ENCODE measurements at places on chromosomes 7 and 10. TPM values are rescaled to one million over a fixed set of nuclear protein-coding genes. Genes with fewer than 3 reads are reported as not detected.

The HOXA2 gene
- total RNA-seq: not detected

The CPN1 gene
- total RNA-seq: not detected

The CYP2C19 gene
- total RNA-seq: not detected

The ADCYAP1R1 gene
- 2.1 TPM for total RNA-seq

The IQUB gene
- total RNA-seq: 0.55 TPM

The APBB1IP gene
- 5.3 TPM for total RNA-seq

The CALML3 gene
- not detected for total RNA-seq

The SEC61G gene
- total RNA-seq: 91.1 TPM

The VIPR2 gene
- total RNA-seq: 23.2 TPM

The SSC4D gene
- 0.97 TPM for total RNA-seq

GRCh38 chr10:126713594-126713993 lies 43.1 kb upstream of the C10orf90 start:
- no peak for DNase-seq

GRCh38 chr7:66734006-66734405 lies 6.5 kb upstream of the RABGEF1 start:
- no peak for DNase-seq

DNA sequence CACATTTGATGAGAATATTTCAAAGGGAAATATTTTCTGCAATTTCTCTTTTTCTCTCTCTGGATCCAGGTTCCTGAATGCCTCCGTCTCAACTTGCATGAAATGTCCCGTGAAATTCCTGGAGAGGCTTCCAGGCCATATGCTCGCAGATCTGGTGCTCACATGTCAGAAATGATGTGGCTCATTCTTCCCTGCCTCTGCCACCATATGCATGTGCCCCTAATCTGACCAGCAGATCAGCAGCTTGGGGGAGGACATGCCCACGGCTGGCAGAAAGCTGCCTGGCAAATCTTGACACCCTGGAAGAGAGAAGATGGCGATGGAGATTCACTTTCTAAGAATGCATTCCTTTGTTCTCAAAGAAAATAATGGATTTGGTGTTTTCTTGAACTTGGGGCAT lies 490.7 kb downstream of the RPS24 start:
- no peak for DNase-seq

- no peak for DNase-seq
Measured at GRCh38 chr10:1293636-1294435, 237.7 kb downstream of the WDR37 start.

- no peak for DNase-seq
Measured at GRCh38 chr7:84113286-84113685, 81.3 kb downstream of the SEMA3A start.

GRCh38 chr10:5453749-5454489 lies 41.6 kb downstream of the NET1 start:
- no peak for DNase-seq

GRCh38 chr10:107847620-107848019 lies 683.1 kb upstream of the SORCS1 start:
- no peak for DNase-seq

GRCh38 chr10:3000048-3000447 lies 67.3 kb upstream of the PFKP start:
- no peak for DNase-seq

- DNase-seq: no peak
Measured at GRCh38 chr10:4426866-4427265, 399.1 kb upstream of the AKR1E2 start.

DNA sequence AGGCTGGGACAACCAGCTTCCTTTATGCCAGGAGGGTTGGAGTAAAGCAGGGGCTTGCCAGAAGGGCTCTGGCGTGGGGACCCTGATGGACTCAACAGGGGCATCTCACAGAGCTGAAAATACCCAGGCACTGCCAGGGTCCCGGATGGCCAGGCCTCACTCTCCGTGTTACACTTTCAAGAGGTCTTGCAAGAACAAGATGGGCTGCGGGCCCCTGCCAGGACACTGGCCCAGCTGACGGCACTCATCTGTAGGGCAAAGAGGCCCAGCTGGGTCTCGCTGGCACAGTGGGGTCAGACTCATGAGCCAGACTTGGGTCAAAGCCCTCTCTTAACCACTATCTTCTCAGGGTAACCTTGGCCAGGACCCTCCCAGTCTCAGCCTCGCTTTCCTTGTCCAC lies 90.9 kb downstream of the FAM53B start:
- DNase-seq: no peak

GRCh38 chr10:10330418-10330817 lies 687.3 kb upstream of the CELF2 start:
- DNase-seq: no peak

DNA sequence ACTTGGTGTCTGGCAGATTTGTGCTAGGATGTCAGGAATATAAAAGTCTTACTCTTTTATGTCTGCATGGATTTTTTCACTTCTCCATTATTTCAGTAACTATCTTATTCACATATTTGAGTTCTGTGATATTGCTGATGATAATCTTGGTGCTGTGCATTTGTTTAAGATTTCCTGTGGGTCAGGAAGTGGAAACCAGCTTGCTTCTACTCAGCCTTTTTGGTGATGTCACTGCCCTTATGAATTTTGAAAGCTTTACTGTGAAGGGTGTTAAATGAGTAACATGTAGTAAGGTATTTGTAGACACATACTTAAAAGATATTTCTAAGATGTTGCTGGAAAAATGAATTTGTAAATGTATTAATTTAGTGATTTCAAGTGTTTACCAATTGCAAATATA lies 69.5 kb upstream of the VOPP1 start:
- DNase-seq: no peak

- DNase-seq: no peak
Measured at GRCh38 chr7:88377434-88377833, 70.7 kb upstream of the STEAP4 start.

GRCh38 chr10:82266438-82266837 lies 391.4 kb downstream of the NRG3 start:
- DNase-seq: no peak

GRCh38 chr10:63265683-63266235 lies 132.6 kb downstream of the NRBF2 start:
- DNase-seq: no peak

GRCh38 chr10:51020200-51020599 lies 54.1 kb upstream of the PRKG1 start:
- no peak for DNase-seq

GRCh38 chr10:100805543-100806355 lies 60.4 kb downstream of the PAX2 start:
- no peak for DNase-seq
